ENCODE measurements at places on chromosomes 13 and 19. TPM values are rescaled to one million over a fixed set of nuclear protein-coding genes. Genes with fewer than 3 reads are reported as not detected.
A peak's percentile ranks its signal among the peaks of the same experiment; 100 is the strongest.

GPR4 gene
- 1.2 TPM for total RNA-seq

ALOX5AP gene
- 1.5 TPM for total RNA-seq

PRSS57 gene
- total RNA-seq, result not detected

SLC10A2 gene
- not detected for total RNA-seq

RAB4B gene
- total RNA-seq, result 9.0 TPM

PIK3R2 gene
- total RNA-seq, result 14.8 TPM

GRCh38 chr19:7722231-7722651 is 9.7 kb downstream of the CLEC4G start:
- no peak for DNase-seq

DNA sequence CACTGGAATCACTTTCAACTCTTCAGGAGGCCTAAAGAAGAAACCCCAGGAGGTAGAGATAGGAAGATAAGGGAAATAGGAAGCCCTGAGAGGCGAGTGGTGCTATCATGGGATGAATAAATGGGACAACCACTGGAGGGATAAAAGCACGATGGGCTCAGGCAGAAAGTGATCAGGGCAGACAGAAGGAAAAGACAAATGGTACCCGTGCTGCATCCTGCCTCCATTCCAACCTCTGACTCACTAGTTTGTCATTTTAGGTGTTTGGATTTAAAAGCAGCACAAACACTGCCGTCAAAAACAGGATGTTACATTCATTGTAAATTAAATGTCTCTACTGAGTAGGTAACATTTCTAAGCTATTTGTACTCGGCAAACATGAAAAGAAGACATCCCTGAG is 314.3 kb upstream of the HTR2A start:
- no peak for DNase-seq

GRCh38 chr19:8592231-8593009 is 15.2 kb upstream of the MYO1F start:
- peak; percentile 90 for DNase-seq

GRCh38 chr13:94480672-94481145 is 1.2 kb upstream of the DCT start:
- no peak for DNase-seq

GRCh38 chr13:98741741-98742435 is 10.6 kb downstream of the SLC15A1 start:
- peak; percentile 78 for DNase-seq

- no peak for DNase-seq
These were observed 382.4 kb downstream of the KCTD12 start for GRCh38 chr13:76503766-76504165.

DNA sequence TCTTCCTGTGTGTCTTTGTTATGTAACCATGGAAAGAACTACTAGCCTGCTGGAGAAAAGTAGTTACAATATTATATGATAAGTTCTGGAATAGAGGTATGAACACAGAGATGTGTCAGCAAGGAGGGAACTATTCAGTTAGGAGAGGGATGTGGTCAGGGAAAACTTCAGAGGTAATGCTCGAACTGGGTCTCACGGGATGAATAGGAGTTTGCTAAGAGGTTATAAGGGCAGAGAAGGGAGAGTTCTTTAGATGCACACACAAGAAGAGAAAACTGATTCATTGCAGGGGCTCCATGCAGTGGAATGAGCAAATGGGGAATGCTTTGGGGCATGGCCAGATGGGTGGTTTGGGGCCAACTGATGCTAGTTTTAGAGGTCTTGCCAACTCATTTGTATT is 46.0 kb upstream of the SIAH3 start:
- DNase-seq, result no peak

DNA sequence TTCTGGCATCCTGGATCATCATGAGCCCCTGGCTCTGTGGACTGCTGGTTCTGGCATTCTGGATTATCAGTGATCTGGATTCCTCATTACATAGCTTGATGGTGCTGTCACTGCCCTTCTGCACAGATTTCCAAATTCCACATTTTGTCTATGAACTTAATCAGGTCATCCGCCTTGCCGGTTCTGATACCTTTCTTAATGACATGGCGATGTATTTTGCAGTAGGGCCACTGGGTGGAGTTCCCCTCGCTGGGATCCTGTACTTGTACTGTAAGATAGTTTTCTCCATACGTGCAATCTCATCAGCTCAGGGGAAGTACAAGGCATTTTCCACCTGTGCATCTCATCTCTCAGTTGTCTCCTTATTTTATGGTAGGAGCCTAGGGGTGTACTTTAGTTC is 24.4 kb upstream of the OR7C2 start:
- DNase-seq, result no peak

DNA sequence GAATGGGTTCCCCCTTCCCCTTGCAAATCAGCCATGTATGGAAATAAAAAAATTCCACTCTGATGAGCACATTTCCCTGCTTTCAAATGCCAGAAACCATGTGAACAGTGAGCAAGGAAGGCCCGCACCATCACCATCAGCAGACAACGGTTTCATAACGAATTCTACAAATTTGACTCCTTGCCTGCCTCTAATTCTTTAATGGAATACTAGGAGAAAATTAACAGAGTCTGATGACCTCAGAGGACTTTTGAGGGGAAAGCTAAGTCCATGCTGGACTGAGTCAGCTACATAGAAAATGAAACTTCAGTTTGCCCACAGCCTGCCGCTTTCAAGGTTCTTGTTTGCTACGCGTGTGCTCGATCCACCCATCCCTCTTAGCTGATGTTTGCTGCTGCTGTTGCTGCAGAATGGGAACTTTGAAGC is 46.7 kb upstream of the KL start:
- no peak for DNase-seq

DNA sequence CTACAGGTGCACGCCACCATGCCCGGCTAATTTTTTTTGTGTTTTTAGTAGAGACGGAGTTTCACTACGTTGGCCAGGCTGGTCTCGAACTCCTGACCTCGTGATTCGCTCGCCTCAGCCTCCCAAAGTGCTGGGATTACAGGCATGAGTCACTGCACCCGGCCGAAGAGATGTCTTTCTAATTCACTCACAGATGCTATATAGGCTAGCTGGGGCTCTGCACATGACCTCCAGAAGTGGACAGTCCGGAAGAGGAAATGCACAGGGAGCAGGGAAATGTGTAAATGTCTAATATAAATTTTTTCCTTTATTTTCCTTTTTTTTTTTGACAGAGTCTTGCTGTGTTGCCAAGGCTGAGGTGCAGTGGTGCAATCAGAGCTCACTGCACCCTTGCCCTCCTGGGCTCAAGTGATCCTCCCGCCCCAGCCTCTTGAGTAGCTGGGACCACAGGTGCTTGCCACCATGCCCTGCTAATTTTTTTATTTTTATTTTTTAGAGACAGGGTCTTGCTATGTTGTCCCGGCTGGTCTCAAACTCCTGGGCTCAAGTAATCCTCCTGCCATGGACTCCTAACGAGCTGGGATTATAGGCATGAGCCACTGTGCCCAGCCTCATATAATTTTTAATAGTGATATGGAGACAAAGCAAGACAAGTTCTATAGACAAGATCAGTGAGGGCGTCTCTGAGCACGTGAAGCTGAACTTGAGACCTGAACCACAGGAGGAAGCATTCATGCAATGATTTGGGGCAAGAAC is 8.4 kb downstream of the GIPC1 start:
- DNase-seq, result no peak

DNA sequence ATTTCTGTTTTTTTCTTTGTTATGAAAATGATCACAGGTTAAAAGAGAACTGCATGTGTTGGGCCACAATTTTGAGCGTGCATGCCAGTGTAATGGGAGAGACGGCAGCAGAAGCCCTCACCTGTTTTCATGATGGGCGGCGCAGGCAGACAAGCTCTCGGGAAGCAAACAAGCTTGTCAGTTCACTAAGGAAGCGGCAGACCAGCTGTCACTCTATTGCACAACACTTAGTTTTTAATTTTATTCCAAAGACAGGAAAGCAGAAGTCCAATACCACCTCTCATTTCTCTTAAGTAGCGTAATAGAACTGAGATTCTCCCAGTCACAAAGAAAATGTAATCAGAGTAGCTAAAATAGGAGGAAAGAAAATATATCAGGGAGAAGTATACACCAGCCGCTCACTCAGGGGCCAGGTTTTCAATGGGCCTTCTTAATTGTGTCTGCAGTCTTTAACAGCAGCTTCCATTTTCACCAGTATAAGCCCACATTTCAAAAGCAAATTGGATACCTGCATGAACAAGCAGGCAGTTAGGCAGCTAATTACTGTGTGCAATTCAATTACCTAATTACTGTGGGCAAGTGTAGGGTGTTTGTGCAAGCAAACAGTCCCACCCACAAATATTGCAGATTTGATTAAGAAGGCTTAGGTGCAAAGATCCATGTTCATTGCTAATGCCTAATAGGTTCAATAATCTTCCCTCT is 711.4 kb downstream of the DIAPH3 start:
- no peak for DNase-seq

Data from left lobe of liver (tissue), 2 donors.